Activated naive CD8-positive, alpha-beta T cell treated with anti-CD3 and anti-CD28 coated beads for 36 hours (primary cell): ENCODE measurements at places on chromosomes 11 and 22.
A peak's percentile ranks its signal among the peaks of the same experiment; 100 is the strongest.

- DNase-seq = no peak
Observed at GRCh38 chr11:80168796-80169195, 728.0 kb upstream of the TENM4 start.

- no peak for DNase-seq
Observed at GRCh38 chr11:74307434-74307833, 4.0 kb downstream of the P4HA3 start.

DNA sequence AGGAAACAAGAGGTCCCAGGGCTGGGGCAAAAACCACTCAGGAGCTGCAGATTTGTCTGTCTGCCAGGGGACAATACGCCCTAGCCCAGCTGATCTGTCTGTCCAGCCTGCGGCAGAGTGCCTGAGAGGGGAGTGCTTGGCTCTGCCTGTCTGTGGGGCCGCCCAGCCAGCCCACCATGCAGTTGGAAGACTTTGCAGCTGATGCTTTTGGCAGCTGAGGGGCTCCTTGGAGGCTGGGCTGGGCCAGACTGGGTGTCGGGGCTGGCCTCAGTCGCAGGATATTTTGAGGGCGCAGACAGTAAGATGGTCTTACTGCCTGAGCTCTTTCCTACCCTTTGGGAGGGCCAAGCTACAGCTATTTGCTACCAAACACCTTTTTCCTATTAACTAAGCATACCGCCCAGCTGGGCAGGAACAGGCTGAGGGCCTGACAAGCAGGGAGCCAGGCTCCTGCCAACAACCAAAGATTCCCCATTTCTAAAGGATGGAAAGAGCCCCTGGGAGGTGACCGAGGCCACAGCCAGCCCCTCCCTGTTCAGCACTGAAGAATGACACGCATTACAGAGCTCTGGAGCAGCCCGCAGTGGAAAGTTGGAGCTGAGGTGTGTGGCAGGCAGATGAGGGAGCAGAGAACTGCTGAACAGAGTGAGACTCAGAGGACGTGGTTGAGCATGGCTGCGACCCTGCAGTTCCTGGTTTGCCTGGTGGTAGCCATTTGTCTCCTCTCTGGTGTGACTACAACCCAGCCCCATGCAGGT is at the start of gene FAM180B:
Gene FAM180B (plus strand): TSS at position 581 of the 758 bp plus-strand sequence. CDS start 91 bp downstream, at position 672.
- no peak for DNase-seq

- DNase-seq = no peak
Observed at GRCh38 chr11:128834157-128834556, 32.9 kb downstream of the KCNJ1 start.

DNA sequence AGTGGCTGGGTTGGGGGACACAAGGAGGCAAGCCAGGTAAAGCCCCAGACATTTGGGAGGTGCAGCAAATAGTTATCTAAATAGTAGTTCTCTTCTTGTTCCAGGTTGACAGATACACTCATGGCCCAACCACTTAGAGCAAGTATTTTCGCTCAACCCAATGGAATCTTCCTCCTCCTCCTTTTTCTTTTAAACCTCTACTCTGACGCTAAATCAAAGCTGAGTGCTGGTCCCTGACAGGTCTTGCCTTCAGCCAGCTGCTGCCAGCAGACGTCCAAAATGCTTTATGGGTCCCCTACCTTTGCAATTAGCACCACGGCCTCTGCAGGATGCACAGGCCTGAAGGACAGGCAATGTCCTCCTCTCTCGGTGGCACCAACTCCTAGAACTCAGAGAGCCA is 558.5 kb downstream of the MIAT start:
- DNase-seq = no peak

DNA sequence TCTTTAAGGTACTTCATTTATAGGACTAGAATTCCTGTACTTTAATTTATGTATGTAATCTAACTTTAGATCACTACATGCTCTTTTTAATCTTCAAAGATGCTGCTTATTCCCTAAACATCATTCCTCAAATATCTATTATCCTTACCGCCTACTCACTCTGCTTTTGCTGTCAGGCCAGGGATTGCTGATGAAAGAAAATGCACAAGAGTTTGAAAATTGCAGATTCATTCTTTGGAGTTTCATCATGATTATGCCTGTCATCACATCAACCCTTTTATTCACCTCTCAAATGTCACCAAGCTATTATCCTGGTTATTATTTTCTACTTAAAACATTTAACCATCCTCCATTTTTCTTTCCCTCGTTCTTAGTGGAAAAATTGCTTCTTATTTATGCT is 802.7 kb downstream of the METTL15 start:
- DNase-seq = no peak

- peak; percentile 66 for DNase-seq
Observed at GRCh38 chr11:133946541-133947318, 10.0 kb downstream of the IGSF9B start.

DNA sequence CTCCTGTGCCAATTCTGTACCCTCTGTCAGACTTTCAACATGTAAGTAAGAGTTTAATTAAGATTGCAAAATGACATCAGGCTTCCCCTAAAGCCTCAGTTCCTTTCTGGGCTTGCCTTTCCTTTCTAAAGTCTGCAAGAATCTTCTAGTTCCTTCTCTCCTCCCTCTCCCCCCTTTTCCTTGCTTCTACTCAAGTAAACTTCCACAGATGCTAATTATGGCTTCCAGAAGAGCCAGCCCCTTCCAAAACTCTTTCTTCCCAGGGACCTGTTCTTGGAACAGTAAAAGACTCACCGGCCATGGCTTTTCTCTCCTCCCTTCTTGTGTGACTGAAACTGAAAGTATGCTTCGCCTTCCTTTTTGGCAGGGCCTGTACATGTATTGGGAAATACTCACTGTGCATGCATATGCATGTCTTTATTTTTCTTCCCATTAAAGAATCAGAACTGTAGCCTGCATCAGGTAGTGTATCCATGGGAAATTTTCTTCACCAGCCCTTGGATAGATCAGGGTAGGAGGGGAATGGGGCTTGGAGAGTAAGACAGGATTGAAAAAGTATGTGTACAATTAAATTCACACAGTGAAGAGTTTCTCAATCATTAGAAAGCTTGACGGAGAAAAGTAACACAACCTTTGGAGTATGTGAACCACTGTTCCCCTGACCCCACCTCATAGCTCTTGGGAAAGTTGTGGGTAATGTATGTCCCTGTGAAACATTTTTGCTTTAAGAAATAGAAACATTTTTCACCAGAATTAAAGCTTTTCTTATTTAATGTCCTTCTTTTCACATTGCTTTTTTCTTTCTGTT is at the start of gene CASP1:
Gene CASP1 (minus strand): TSS at position 332 of the 808 bp plus-strand sequence. CDS start 31 bp downstream, at position 301.
- DNase-seq = peak; percentile 14

DNA sequence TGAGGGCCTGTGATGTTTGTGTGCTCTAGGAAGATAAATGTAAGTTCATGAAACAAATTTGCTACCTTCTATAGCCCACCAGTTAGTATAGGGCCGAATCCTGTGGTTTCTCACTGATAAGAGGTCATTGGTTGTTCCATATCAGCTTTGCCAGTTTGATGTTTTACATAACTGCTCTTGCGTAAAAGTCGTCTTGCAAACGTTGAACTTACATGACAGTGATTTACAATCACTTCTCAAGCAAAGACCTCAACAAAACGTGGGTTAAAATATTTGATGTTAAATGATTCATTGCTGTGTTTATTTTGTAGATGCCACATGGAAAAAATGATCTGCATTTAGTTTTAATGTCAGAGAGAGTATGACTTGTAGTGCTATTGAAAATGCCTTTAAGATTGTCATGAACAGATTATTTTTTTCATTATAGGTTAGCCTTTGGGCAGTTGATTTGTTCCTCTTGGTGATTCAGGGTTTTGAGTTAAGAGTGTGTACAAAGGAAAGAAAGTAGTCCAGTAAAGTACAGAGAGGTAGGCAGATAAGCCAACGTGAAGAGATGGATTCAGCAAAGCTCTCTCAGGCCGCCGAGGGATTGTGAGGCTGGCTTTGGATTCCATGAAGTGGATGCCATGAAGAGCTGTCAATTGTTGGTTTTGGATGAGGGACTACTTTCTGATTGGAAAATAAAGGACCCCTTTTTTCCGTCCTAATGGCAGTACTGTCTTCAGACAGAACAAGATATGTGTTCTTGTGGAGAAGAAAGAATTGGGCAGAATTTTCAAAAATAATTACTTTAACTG is 2.6 kb downstream of the EWSR1 start:
- no peak for DNase-seq

DNA sequence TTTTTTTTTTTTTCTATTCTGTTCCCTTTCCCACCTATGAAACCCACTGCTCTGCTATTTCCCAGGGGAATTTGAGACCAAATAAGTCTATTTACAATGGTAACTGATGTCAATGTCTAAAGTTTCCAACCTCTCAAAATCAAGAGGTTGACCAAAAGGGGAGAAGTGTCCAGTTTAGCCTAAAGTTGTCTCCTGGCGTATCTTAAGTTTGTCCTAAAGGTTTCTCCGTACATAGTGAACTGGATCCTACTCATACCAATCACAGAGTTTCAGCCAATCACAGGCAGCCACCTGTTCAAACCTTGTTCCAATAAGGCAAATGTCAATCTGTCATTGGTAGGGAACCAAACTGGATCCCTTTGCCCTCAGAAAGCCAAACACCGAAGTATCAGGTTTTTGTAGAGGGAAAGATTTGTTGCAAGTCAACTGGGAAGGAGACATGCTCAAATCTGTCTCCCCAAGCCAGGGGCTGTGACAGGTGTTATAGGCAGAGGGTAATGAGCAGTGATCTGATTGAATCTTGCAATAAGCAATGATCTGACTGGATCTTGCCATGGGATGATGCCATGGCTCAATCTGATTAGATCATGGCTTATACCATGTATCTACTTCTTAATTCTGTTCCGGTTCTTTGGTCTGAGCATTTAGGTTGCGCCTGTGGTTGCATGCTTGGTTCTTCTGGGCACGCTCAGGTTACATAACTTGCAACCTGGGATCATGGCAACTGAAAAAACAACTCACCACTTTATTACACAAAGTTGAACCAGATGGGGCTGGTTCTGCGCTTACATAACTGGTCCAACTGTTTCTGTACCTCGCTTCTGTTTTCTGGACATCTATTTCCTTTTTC is 1.1 kb upstream of the VPS37C start:
- peak; percentile 27 for DNase-seq

- no peak for DNase-seq
Observed at GRCh38 chr11:118605116-118605867, 2.1 kb upstream of the PHLDB1 start.

DNA sequence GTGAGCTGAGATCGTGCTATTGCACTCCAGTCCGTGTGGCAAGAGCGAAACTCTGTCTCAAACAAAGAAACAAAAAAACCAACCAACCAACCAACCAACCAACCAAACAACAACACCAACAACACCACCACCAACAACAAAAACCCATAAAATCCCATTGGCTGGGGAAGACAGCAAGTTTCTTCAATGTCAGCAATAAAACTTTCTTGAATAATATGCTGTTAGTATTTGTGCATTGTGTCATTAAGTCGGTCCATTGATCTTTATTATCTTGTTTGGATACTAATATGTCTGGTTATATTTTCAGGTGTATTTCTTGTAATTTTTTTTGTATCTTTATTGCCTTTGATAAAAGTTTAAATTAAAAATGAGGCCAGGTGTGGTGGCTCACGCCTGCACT is 9.4 kb downstream of the GRK3 start:
- DNase-seq = no peak

DNA sequence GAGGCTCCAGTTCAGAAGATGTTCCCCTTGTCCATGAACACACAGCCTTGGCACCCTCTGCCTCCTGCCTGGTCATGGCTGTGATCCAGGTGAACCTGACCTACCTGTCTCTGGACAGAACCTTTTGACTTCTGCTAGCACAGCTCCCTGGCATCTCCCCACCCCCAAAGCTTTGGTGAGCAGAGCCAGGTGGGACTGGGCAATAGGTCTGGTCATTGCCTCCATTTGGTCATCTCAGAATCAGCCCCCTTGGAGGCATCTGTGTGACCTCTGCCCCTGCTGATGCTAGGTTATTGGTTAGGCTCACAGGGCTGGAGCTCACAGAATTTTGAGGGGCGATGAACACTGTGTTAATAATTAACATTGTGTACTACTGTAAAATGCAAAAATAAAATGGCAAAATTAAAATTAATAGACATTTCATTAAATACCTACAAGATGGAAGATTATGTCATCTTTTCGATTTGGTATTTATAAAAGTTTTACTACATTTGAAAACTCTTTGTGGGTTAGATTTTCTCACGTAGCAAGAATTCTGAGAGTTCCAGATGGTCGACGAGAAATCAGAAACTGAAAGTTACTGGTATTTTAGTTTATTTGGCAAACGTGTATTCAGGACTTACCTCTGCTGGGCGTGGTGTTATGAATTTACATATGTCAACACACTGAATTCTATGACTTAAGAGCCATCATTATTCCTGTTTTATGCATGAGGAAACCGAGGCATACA is 8.3 kb upstream of the KIAA0930 start:
- DNase-seq = no peak

GRCh38 chr11:5923427-5923776 is 18.6 kb upstream of the OR56A3 start:
- no peak for DNase-seq

DNA sequence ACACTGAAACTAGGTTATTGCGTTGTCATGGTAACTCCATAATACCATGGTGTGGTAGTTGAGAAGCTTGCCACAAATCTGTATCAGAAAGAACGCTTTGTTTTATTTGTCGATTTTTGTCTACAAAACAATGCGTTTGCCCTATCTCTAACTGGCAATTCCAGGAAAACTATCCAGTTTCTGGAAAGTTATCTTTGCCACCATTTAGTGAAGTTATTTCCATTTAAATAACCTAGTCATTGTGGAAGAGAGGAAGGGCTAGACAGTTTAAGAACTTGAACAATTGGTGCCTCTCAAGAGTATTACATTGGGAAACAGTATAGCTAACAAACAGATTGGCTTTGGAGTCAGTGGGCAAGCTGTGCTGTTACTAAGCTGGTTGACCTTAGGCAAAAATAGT is 7.9 kb downstream of the HSD17B12 start:
- DNase-seq = no peak

DNA sequence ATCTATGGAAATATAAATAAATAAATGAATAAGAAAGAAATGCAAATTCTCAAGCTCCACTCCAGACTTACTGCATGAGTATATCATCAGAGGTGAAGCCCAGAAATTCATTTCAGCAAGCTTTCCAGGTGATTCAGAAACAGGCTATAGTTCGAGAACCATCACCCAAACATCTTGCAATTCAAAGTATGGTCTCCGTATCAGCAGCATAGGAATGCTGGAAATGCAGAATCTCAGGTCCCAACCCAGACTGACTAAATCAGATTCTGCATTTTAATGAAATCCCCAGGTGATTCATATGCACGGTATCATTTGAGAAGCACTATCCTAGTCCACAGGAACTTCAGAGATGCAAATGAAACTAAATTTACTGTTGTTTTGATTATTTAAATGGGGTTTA is 95.3 kb downstream of the SERGEF start:
- DNase-seq = no peak

GRCh38 chr11:67270256-67271204 is 4.3 kb downstream of the GRK2 start:
- no peak for DNase-seq
